ENCODE measurements at places on chromosomes 5 and 9. TPM values are rescaled to one million over a fixed set of nuclear protein-coding genes. Genes with fewer than 3 reads are reported as not detected.

The FOXD4 gene
- not detected for total RNA-seq

The BARX1 gene
- not detected for total RNA-seq

The ZNF462 gene
- 2.2 TPM for total RNA-seq

The NTNG2 gene
- 0.38 TPM for total RNA-seq

DNA sequence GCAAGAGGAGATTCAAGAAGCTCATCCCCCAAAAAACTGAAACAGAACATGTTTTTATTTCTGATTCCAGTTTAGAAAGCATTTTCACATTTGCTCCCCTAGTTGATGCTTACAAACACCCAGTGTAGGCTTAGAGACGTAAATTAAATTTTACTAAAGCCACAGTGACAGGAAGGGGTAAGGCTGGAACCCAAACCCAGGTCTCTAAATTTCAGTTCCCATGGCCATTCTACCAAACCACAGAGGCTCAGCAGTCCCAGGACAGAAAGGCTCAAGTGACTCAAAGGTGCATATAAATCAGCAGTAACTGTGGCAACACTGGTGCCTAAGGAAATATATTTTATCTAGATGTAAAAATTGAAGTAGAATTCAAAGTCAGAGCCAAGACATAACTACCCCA, 128.7 kb downstream of the CEP120 start:
- DNase-seq, result no peak
